ENCODE measurements at places on chromosomes 13 and 19.

DNA sequence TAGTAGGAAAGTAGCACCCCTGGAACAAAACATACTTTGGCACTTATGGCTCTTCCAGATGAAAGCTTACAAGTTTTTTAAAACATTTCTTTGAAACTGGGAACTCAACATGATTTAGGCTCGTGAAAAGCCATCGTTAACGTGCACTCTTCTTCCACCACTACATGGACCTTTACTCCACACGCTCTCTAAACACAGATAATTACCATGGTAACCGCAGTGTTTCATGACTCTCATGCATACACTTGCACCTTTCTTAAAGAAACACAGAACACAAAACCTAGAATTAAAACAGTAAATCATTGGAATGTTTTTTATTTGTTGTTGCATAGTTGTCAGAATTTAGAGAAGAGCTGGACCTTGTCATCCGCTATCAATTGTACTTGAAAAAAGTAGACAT, 154.3 kb downstream of the FGF9 start:
- no peak for DNase-seq

GRCh38 chr13:25064396-25064795, 31.5 kb upstream of the PABPC3 start:
- DNase-seq = no peak

DNA sequence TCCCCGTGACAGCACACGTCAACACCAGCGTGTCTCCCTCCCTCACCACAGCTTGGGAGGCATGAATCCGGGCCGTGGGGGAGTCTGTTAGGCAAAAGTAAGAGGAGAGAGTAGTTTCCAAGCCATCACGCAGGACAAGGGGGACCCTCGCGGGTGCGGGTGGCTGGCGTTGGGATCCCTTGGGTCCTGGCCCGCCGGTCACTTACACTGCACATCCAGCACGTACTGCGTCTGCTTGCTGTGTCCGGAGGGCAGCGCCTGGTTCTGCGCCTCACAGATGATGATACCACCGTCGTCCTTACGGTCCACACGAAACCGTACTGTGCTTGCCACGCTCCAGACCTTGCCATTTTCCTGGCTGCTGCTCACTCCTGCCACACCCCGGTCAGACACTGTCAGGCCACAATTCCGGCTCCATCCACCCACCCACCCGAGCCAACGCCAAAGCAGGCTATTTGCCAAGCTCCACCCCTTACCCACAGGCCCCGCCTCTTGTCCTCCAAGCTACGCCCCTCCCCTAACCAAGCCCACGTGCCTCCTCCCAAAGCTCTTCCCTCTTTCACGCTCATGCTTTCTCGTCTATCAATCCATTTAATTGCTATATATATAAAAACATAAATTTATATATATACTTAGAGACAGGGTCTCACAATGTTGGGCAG, 6.6 kb upstream of the ZNF428 start:
- DNase-seq = no peak

GRCh38 chr13:51330791-51331190, 8.7 kb upstream of the SERPINE3 start:
- DNase-seq = no peak

DNA sequence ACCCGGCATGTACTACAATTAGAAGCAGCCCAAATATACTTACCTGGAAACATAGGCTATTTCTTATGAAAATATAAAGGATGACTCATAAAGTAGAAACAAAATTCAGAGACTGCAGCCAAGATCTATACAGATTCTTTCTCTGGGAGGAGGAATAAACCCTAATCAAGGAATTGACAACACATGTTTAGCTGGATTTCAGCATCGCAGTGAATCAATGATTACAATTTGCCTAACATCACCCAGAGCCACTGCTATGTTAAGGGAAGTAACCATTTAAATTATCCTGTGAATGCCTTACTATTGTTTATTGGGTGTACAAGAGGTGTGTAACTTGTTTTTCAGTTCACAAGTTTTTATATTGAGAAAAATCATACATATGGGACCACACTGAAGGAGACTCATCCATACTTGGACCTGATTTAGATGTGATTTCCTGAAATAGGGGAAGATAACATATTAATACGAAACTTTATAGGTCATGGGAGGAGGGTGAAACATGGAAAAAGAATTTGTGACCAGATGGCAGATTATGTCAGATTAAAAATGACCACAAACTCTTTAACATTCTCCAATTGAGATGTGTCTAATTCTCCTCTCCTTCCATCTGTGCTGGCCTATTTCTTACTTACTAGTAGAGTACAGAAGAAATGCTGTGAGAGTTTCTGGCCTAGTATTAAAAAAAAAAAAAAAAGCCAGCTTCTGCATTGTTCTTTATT, 1168.4 kb downstream of the SLITRK1 start:
- no peak for DNase-seq

DNA sequence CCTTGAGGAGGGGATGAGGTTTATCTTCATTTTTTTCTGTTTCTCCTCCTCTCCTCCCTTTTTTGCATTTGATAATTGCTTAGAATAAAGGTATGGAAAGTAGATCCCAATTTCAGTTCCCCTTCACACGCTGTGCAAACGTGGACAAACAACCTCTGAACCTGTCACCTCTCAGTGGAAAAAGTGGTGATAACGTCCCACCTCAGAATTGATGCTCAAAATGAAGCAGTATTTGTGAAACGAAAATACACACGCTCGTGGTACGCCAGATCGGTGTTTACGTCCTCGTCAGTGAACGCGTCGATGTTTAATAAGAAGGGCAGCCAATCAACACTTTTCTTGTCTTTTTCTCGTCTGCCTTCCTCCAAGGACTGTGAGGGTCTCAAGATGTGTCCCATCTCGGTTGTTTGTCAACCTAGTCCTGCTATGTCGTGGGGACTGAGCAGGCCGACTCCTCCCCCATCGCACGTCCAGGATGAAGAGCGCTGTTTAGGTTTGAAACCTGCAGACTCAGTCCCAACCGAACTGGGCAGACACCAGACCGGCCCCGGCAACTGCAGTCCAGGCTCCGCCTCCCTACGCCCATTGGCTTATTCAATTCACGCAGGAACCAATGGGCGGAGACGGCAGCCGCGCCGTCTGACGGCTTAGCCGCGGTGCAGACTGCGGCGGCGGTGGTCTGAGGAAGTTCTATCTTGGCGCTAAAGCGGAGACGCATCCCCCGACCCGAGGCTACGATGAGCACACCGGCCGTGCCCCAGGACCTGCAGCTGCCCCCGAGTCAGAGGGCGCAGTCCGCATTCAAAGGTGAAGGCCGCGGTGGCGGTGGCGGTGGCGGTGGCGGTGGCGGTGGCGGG, at the start of gene CKAP2:
Gene CKAP2 (plus strand): TSS at position 659 of the 857 bp plus-strand sequence. CDS start 79 bp downstream, at position 738.
- peak; percentile 87 for DNase-seq

DNA sequence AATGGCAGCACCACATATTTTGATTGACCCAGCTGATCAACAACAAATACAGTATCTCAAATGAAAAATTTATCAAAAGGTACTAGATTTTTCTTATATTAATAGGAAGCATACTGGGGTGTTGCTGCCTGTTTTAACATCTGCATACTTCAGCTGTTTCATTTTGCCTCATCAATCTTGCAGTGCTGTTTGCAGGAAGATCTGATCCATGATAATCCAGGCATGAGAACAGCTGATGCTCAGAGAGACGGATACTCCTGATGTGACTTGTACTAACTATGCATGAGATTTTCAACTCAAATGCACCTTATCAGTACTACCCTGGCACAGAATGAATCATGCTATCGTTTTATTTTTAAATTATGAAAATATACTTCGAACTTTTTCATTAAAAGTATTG, 2136.8 kb downstream of the PCDH9 start:
- DNase-seq = no peak

DNA sequence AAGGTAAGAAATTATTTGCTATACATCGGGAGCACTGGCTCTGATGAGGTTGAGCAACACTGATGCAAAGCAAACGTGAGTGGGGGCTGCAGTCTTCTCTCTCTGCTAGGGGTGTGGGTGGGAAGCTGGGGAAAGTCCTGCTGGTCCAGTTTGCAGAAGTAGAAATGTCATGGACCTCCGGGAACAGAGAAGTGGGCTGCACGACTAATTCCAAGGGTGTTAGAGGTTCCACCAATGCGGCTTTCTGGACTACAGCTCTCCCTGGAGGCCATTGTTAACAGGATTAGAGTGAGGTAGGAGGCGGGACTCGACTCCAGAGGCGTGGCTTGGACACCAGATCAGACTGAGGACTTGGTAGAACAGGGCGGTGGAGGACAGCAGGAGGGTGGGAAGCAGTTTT, 5.7 kb upstream of the FBXO27 start:
- DNase-seq = no peak

- DNase-seq = no peak
Observed at GRCh38 chr13:101092985-101093384, 323.3 kb downstream of the NALCN start.

DNA sequence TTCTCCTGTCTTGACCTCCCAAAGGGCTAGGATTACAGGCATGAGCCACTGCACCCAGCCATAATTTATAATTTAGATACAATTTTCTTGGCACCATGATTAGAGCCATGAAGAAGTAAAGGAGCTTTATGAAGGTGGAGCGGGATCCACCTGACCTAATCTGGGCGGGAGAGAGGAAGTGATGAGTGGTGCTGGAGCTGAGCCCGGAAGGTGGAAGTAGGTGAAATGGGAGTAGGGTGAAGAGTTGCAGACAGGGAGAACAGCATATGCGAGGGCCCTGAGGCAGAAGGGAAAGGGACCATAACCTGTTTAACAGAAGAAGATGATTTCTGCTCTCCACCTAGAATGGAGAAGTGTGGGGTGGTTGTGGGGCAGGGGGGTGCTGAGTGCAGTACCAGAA, 4.2 kb downstream of the BLOC1S3 start:
- no peak for DNase-seq

DNA sequence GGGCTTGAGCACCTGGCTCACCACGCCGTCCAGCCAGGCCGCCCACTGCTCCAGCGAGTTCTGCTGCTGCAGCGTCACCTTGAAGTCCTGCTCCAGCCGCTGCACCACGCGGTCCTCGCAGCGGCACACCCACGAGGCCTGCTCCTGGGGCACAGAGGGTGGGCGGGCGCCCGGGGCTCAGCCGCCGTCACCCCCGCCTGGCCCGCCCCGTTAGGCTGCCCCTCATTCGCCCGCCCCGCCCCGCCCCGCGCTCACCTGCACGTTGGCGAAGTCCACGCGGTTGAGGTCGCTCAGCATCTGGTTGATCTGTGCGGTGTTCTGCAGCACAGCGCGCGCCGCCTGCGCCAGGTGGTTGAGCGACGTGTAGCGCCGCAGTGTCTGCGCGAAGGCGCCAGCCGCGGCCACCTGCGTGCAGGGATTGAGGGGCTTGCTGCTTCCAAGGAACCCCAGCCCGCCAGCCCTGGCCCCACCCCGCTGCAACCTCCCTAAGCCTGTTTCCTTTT, 11.3 kb downstream of the DCAF15 start:
- DNase-seq = no peak

GRCh38 chr13:32659736-32660135, 73.5 kb downstream of the PDS5B start:
- no peak for DNase-seq

DNA sequence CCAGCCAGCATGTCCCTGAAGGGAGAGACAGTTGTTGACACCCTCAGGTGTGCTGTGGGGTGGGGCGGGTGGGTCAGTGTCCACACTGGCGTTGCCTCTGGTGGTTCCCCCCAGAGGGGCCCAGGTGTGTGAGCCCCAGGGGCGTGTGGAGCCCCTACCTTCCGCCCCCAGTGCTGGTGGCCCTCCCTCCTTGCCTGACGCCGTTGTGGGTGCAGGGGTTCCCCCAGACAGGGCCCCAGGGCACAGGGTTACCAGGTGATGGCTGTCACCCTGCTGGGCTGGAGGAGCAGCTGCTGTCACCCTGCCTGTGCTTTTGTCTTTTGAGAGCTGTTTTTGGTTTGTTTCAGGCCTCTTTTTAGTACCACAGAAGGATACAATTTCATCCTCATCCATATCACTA, 27.2 kb downstream of the ATP4B start:
- DNase-seq = no peak

GRCh38 chr13:108609353-108609752, 20.1 kb upstream of the MYO16 start:
- DNase-seq = no peak

DNA sequence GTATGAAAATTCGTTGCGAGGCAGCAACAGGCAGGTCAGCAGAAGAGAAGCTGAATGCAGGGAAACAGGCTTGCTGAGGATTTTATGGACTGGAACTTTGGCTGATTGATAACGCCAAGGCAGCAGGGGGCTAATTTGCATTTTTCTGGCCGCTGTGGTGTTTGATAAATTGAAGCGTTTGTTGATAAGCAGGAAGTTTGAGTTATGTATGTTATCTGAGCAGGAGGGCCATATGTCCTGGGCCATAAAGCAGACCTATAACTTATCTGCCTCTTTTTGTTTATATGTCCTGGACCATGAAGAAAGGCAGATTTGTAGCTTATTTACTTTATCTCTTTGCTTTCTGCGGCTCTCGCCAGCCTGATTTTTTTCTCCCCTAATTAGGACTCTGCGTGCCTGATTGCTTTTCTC, 65.9 kb downstream of the ZNF627 start:
- no peak for DNase-seq

DNA sequence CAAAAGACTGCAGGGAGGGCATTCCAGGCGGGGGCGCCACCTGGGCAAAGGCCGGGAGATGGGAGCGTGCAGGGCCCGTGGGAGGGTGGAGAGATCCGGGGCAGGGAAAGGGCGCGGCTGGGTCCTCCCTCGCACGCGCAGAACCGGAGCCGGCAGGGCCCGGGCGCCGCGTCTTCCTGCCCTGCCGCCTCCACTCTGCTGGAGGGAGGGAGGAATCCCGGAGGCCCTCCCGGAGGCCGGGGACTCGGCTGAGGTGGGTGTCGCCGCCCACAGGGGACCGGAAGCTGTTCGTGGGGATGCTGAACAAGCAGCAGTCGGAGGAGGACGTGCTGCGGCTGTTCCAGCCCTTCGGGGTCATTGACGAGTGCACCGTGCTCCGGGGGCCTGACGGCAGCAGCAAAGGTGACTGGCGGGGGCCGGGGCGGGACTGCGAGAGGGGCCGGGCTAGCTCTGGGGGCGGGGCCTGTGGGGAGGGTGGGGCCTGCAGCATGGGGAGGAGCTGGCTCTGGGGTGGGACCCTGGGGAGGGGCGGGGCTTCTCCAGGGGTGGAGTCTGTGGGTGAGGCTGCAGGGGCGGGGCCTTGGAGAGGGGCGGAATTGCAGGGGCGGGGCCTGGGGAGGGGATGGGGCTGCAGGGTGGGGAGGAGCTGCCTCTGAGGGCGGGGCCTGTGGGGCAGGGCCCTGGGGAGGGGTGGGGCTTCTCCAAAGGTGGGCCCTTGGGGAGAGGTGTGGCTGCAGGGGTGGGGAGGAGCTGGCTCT, 51.3 kb downstream of the CELF5 start:
- DNase-seq = peak; percentile 22

GRCh38 chr13:89163096-89163495, 1491.9 kb downstream of the SLITRK5 start:
- DNase-seq = no peak

DNA sequence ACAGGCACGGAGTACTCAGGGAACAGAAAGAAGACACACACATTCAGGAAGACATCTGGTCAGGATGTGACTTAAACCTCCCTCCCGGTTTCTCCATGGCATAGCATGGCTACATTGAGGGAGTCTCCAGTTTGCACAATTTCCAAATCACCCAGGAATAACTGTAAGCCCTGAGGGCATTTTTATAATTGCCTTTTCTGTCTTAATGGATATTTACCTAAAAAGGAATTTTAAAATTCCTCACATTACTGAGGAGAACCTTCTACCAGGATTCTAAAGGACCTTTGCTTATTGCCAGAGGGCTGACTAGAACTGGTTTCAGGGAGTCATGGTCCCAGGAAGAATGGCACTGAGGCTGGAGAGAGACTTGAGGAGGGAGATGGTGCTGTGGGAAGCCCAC, 21.4 kb downstream of the PEG3 start:
- DNase-seq = no peak

All from DMS79 treated with DMSO at 0.1 percent for 48 hours (cell line).